NCI-H1436 treated with DMSO at 0.1 percent for 48 hours (cell line): ENCODE measurements at places on chromosomes 1 and 21.

DNA sequence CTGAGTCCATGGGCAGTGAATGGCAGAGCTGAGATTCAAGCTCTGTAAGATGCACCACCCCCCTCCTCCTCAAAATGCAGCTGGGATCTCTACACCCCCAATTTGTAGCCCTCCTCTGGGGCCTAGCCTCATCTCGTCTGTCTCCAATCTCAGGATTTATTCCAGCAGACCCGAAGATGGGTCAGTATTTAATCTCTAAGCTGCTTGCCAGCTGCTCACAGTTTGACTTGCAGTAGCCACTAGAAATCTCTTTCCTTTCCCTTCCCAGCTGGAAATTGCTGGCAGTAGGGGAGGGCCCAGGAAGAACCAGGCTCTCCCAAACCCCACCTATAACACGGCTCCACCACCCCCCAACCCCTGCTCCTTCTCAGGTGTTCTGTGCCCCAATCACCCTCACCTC lies 1.5 kb downstream of the LACTBL1 start:
- no peak for DNase-seq

DNA sequence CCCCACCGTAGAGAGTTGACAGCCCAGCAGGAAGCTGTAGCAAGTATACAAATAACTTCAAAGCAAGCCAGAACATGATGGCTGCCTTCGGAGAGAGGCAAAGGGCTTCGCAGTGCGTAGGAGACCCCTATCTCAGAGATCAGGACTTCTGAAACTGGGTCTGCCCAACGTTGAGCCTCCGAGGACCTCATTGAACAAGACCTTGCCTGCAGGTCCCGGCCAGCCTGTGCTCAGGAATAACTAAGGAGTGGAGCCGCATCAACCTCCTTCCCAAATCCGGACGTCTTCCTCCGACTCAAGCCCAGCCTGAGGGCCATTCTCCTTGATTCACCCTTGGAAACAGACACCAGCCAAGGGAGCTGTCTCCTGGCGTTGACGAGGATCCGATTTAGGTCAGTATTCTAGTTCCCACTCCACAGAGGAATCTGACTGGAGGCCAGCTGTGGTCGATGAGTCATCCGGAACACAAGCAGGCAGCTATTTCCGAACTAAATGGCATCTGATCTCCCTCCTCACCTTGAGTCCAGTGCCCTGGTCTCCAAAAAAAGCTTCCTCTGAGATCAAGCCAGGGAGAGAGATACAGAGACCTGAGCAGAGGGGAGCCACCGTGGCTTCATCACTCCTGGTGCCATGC lies 166.5 kb upstream of the COA6 start:
- no peak for DNase-seq

DNA sequence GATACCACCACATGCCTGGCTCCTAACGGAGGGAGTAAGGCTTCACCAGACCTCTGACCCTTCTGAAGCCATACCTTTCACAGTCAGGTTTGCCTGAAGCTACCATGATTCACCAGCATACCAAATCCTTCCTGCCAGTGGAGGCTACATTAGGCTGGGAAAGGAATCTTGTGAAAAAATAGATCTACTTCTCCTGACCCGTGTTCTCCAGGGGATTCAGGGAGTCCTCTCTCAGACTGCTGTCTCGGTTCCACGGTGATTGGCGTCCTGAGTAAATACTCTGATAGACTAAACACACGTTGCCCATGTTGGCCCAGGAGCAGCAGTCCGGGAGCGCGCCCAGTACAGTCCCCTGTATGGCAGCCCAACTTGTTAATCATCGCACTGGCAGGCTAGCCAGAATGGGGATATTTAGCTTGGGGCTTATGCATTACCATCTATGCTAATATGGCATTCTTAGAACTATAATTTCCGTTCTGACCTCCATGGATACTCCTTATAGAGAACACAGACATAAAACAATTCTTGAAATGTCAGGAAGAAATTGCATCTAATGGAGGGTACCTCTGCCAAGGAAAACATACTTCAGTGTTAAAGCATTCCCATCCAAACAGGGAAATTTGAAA lies 173.2 kb downstream of the ROR1 start:
- DNase-seq = no peak

- no peak for DNase-seq
Measured at GRCh38 chr21:36854391-36854790, 112.1 kb downstream of the HLCS start.

DNA sequence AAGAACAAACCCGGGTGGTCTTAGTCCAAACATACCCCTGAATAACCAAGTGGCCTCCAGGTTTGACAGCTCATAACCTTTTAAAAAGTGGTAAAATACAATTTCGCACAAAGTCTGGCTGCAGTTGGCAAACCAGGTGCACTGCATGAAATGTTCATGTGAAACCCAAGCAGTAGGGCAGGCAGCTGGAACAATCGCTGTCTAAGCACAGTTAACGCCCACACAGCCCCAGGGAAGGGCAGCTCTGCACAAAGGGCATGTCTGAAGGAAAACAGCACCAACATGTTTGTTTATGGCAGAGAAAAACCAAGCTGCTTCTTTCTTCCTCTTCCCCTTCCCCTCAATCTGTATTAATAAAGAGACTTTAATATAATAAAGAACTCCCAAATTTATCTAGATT lies 49.5 kb downstream of the KIAA1614 start:
- no peak for DNase-seq

DNA sequence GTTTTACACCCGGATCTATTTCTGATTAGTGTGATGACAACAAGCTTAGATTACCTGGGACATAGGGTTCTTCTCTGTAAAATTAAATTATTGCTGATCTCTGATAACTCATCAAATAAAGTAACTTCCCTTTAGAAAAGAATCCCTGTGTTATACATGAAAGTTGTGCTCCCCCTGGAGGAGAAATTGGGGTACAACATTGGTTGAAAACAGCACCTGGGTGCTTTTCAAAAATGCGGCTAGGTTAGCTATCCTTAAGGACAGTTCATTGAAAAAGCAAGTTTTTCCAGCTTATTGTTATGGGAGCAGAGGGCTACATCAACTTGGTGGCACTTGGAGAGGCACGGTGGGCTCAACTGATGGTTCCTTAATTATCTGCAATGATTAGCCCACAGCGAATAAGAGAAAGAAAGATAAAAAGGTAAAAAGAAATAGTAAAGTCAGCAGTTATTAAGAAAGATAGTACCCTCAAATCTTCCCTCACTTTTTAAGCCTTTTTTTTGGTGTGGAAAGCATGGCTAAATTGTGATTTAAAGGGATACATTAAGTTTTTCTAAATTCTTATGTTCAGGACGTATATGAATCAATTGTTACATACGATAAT lies 97.8 kb downstream of the FMN2 start:
- no peak for DNase-seq

GRCh38 chr1:7576946-7577657 lies 194.0 kb upstream of the VAMP3 start:
- DNase-seq = no peak

- no peak for DNase-seq
Measured at GRCh38 chr1:201764166-201764565, 64.8 kb upstream of the IPO9 start.

DNA sequence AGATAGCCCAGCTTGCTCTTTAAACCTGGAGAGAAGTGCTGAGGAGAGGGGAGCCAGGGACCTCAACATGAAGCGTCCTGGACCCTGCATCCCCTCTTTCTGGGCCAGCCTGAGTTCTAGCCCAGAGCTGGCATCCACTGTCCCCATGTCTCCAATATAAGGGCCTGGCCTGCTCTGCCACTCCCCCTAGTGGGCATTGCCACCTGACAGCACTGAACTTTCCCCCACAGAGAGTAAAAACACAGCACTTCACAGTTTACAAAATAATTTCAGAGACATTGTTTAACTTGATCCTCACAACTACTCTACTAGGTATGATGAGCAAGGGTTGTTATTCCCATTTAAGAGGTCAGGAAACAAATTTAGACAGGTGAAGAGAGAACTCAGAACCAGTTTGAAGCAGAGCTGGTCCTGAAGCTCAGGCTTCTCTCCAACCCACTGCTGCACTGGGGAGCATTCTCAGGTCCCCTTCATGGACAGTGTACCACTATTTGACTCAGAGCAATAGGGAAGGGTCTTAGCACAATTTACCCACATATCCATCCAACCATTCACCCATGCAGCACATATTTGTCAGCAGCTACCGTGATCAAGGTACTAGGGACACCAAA lies 151.2 kb downstream of the DMRTA2 start:
- no peak for DNase-seq

- no peak for DNase-seq
Measured at GRCh38 chr1:227434808-227435444, 116.6 kb upstream of the CDC42BPA start.
